ENCODE measurements at places on chromosomes 11 and 22.

DNA sequence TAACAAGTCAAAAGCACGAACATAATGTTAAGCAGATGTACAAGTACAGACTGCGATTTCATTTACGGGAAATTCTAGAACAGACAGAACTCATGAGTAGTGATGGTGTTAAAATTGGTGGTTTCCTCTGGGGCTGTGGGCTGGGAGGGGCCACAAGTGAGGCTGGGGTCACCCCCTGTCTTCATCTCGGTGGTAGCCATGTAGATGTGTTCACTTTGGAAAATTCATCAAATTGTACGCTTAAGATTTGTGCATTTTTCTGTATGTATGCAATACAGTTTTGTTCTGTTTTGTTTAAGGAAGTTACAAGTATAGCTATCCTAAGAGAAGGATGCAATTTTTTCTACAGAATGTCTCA is 504 bp upstream of the ASCC2 start:
- no peaks in the 10 kb centered on the region for H3K27me3 ChIP-seq
- H3K4me1 ChIP-seq: peaks cover 26% of the 10 kb centered on the region
- peak overlapping the region; percentile 97 for H3K27ac ChIP-seq
- H3K36me3 ChIP-seq: peaks cover 3% of the 10 kb centered on the region
- peak overlapping the region; percentile 92 for H3K4me3 ChIP-seq
- DNase-seq: no peak

GRCh38 chr22:48724899-48725298 is 1102.8 kb downstream of the BRD1 start:
- peaks cover 7% of the 10 kb centered on the region for H3K36me3 ChIP-seq
- DNase-seq: no peak
- H3K4me1 ChIP-seq: no peaks in the 10 kb centered on the region
- no peak overlapping the region for H3K4me3 ChIP-seq
- no peaks in the 10 kb centered on the region for H3K27me3 ChIP-seq

- peaks cover 2% of the 10 kb centered on the region for H3K36me3 ChIP-seq
- DNase-seq: no peak
- H3K4me1 ChIP-seq: peaks cover 66% of the 10 kb centered on the region
- no peak overlapping the region for H3K4me3 ChIP-seq
- H3K27ac ChIP-seq: no peak overlapping the region
Measured at GRCh38 chr22:35998748-35999147, 29.9 kb downstream of the RBFOX2 start.

DNA sequence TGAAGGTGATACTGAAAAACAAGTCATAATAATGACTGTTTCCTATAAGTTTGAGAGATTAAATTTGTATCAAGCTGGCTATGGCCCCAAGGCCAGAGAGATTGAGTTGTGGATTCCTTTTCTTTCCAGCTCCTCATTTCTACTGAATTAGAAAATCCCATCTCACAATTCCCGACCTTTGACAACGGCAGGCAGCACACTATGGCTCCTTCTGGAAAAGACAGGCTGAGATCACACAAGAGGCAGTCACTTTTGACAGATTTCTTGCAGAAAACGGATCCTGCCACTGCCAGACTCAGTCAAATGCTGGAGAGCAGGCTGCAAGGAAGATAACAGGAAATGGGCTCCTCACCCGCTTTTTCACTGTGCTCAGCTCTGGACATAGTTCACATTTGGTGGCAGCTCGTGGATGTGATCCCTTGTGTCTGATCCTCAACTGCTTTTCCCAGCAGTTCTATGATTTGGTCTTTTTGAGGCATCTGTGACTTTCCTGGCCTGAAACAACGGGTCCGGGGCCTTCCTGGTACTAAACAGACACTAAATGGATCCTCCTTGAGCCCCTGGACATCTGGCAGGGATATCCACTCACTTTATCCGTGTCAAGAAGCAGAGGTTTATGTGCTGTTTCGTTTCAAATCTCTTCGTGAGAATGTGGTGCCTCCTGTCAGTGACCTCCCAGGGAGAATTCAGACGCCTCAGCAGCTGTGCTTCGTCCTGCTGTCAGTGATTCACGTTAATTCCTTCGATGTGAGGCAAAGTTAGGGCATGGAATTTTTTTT is 26.1 kb upstream of the RTL6 start:
- H3K4me1 ChIP-seq: peaks cover 27% of the 10 kb centered on the region
- peak overlapping the region; percentile 97 for H3K27ac ChIP-seq
- H3K27me3 ChIP-seq: no peaks in the 10 kb centered on the region
- DNase-seq: peak; percentile 84

- H3K27ac ChIP-seq: peak overlapping the region; percentile 100
- no peak for DNase-seq
- H3K4me3 ChIP-seq: peak overlapping the region; percentile 36
- H3K36me3 ChIP-seq: no peaks in the 10 kb centered on the region
- no peaks in the 10 kb centered on the region for H3K27me3 ChIP-seq
Measured at GRCh38 chr11:86740628-86741483, 59.5 kb upstream of the PRSS23 start.

GRCh38 chr11:35103366-35104208 is 35.4 kb upstream of the CD44 start:
- no peak overlapping the region for H3K27ac ChIP-seq
- H3K4me3 ChIP-seq: no peak overlapping the region
- no peaks in the 10 kb centered on the region for H3K27me3 ChIP-seq
- peaks cover 31% of the 10 kb centered on the region for H3K4me1 ChIP-seq
